ENCODE measurements at places on chromosomes 12 and 14.

DNA sequence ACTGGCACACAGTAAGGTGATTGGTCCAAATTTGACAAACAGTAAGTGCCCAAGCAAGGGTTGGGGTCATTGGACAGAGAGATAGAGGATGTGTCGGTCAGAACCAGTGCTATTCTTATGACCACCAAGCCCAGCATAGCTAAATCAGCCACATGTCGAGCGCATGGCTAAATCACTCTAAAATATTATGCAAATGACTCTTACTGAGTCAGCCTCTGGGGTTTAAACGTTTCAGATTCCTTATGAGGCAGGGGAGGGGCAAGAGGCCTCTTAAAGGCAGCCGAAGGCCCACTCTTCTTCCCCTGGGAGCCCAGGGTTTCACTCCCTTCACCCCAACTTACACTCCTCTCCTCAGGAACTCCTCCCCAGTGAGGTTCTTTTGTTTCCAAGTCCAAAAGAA lies 603 bp upstream of the ENDOU start:
- peak; percentile 89 for DNase-seq

- peak; percentile 96 for DNase-seq
Measured at GRCh38 chr14:54606631-54607133, 39.8 kb downstream of the SAMD4A start.

DNA sequence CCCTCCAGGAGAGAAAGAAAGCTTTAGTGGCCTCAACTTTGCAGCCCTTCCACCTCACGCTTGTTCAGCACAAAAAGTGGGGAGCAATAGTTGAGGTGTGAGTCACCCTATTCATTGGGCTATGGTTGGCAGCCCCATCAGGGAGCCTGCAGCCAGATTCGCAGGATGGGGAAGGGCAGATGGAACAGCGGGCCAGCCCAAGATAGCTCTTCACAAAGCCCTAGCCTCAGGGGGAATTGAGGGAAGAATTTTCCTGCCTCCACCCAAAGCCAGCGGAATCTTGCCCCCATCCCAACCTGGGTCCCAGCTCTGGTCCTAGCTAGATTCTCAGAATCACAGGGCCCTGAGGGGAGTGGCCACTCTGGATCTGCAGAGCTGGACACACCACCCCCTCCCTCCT lies 3.6 kb upstream of the KRT5 start:
- no peak for DNase-seq

- no peak for DNase-seq
Measured at GRCh38 chr12:79615596-79616560, 74.9 kb downstream of the PAWR start.

- DNase-seq, result no peak
Measured at GRCh38 chr14:90819734-90820393, 3.6 kb upstream of the TTC7B start.

- peak; percentile 76 for DNase-seq
Measured at GRCh38 chr12:27981874-27982273, 9.3 kb upstream of the PTHLH start.

GRCh38 chr14:89243286-89243685 lies 173.7 kb downstream of the FOXN3 start:
- no peak for DNase-seq

DNA sequence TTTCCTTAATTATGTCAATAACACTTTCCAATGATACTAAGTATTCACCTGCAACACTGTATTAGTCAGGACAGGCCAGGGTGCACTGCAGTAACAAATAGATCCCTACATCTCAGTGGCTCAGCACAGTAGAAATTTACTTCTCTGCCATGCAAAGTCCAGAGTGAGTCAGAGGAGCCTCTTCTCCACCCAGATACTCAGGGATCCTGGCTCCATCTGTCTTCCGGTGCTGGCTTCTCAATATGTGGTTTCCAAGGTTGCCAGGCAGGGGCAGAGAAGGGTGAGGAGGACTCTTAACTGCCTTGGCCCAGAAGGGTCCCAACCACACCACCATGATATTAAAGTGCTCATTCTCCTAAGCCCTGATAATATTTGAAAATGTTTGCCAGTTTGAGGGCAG lies 47.8 kb downstream of the ADGRD1 start:
- DNase-seq, result no peak

- DNase-seq, result no peak
Measured at GRCh38 chr14:77105145-77105939, 7.3 kb downstream of the CIPC start.

- peak; percentile 98 for DNase-seq
Measured at GRCh38 chr14:103606963-103607668, 21.9 kb upstream of the KLC1 start.

DNA sequence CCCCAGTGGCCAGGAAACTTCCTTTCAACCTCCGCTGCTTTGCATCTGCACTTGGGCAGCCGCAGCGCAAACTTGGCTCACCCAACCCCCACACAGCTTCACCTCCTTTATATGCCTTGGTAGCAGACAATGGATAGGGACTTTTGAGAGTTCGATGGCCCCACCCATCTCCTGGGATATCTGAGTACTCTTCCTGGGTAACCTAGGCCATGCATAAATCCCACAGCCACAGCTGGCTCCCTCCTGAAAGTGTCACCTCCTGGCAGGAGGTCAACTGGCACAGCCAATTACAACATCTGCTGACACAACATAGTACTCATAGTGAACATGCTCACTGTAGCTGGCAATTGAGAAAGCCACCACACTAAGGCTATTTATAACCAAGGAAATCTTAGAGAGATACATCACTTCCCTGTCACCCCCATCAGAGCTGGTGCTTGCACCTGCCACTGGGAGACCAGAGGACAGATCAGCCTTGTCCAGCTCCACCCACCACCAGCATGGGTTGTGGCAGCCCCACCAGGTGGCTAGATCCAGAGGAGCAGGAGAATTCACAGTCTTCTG lies 410.0 kb downstream of the SYT1 start:
- DNase-seq, result no peak

DNA sequence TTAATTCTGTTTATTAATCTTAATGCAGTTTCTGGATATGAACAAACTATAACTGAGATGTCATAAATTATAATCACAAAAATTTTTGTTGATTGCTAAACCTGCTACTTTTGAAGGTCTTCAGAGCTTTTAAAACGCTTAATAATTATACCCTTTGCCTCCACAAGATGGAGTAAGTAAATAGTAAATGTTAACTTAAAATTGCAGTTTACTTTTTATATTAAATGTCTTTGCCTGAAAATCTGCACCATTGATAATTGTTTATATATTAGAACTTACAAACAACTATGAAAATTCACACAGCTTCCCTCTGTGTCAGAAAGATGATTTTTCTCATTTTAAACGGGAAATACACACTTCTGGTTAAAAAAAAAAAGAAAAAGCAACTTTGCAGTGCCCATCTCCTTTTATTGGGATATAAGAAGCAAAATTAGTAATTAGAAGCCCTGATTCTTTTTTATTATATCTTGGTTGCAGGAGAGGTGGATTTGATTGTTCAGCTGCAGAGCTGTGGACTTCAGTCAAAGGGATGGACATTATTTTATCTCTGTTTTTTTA lies 35.6 kb downstream of the SCFD1 start:
- DNase-seq, result peak; percentile 12

DNA sequence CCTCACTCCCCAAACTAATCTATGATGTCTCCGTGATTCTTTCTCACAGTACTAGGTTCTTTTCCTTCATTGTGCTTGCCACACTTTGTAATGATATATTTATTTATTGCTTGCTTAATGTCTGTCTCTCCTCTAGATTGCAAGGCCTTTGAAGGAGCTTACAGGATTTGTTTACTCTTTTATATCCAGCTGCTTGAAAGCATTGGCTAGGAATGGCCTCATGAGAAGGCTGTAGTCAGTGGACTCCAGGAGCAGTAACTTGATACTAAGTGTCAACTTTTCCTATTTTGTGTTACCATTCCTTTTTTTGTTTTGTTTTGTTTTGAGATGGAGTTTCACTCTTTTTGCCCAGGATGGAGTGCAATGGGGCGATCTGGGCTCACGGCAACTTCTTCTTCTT lies 7.3 kb upstream of the FAM234B start:
- DNase-seq, result no peak

DNA sequence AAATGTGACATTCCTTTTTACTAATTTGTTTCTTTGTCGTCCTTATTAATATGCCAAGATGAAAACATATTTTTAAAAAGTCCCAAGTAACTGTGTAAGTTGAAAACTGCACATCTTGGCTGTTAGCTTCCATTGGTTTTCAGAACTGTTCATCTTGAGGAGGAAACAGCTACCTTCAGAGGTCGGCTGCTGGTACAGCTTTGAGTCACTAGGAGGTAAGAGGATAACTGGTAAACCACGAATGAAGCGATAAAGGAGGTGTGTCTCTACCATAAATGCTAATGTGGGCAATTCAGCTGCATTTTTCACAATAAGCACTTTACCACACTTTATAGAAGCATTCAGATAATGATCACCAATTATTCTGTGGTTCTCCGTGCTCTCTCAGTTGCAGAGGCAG lies 137.5 kb upstream of the KRAS start:
- DNase-seq, result peak; percentile 35

- DNase-seq, result no peak
Measured at GRCh38 chr12:101594700-101595099, at the start of gene MYBPC1. MYBPC1 (plus strand) TSS chr12:101594971; CDS start chr12:101595071, 100 bp downstream.

DNA sequence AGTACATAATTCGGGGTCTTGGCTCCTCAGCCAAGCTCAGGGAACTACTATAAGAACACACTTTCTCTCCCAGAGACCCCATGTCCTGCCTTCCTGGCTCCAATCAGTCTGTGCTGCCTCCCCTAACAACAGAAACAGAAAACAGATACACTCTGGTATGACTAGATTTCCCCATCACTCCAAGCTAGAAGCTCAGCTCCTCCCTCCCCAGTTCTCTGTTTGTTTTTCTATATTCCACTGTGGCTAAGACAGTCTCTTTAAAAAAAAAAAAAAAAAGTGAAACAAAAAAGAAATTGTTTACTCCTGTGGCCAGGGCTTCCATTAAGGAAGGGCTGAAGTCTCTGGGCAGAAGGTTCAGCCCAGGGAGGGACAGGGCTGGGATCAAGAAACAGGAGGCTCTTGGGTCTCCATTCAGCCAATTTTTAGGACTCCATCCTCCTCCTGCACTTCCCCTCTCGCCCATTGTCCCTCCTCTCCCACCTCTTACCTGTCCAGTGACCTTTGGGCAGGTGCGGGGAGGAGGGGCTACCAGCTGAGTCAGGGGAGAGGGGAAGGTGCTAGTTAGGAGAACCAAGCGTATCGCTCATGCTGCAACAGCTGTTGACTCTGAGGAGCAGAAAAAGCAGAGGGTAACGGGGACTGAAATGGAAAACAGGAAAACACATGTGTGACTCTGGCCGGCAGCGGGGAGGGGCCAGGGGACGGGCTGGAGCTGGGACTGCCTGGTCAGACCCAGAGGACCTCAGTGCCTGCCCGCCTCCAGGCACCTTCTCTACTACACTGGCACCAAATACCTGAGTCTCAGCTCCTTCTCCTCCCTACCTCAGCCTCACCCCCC lies 4.1 kb upstream of the SLC7A7 start:
- no peak for DNase-seq

DNA sequence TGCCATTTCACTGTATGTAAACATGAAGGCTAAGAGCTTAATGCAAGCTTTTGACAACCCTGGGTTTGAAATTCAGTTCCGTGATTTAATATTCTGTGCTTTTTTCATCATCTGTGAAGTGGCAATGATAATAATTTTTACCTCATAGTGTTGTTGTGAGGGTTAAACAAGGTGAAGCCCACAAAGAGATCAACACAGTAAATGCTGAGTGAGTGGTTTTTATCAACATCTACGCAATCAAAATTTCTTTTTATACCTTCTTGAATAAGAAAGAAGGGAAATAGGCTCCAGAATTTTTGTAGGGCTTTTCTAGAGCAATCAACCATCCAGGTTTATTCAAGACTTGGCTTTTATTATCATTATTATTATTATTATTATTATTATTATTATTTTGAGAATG lies 490.8 kb downstream of the SOX5 start:
- no peak for DNase-seq

DNA sequence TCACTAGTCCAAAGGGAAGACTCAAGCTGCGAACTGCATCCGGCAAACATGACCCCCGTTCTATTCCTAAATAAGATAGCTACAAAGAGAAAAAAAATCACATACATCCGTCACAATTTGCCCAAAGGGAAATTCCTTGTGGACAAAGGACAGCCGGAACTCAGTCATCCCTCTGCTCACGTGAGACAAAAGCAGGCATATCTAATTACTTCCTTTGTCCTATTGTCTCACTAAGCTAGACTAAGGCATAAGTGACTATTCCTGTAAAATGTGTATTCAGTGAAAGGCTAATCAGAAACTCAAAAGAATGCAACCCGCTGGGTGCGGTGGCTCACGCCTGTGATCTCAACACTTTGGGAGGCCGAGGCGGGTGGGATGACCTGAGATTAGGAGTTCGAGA lies 27.2 kb upstream of the NINJ2 start:
- no peak for DNase-seq

- no peak for DNase-seq
Measured at GRCh38 chr12:31877884-31878283, 81.3 kb upstream of the RESF1 start.

GRCh38 chr12:12519354-12519998 lies 43.2 kb downstream of the DUSP16 start:
- no peak for DNase-seq

DNA sequence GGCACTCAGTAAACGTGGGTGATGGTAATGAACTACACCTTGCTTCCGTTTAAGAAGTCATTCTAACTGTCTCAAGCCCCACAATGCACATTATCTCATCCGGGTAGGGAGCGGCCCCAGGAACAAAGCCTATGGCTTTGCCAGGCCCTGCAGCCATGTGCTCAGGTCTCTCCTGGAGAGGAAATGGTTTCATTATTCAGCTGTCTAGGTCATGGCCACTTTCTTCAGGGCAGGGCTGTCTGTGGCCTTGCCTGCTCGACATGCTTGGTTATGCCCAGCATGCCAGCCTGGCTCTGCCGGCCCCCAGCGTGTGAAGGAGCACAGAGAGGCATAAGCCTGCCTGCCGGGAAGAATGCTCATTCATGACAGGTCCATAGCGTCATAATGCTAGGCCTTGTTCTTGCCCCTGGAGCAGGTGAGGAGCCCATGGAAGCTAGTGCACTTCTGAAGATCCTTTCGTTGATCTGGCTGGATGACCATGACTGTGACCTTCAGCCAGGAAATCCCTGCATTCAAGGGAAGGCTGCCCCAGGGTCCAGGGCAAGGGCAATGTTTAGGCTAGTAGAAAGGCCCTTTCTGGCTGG lies 26.3 kb upstream of the FOS start:
- no peak for DNase-seq

DNA sequence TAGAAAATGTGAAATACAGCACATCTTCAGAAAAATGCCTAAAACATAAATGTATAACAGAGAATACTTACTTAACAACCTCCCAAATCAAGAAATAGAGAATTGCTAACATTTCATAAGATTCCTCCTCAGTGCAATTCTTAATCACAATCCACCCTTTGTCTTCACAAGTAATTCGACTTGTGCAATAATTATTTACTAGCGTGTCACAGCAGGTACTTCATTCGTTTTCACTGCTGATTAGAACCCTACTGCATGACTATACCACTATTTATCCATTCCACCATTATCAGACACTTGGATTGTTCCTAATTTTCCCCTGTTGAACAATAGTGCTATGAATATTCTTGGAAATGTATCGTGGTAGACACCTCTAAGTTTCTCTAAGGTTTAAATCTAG lies 64.9 kb upstream of the BBS10 start:
- no peak for DNase-seq

Data from fibroblast of upper back skin (primary cell).